GM13976 (cell line): ENCODE measurements at places on chromosomes 7 and 10.

DNA sequence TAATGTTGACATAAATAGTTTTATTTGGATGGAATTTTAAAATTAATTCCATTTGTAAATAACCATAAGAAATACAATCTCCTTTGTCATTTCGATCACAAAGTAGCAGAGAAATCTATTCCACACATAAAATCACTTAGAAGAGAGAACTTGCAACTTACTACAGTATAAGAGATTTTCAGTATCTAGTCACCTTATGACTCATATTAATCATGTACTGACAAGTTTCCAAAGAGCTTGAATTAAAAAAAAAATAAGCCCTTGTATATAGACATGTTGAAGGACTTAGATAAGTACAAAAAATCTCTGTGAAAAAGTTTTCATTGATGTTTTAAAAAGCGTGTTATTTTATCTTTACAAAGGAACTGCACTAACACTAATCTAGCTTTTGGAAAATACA, 207.1 kb upstream of the ETV1 start:
- DNase-seq, result no peak

DNA sequence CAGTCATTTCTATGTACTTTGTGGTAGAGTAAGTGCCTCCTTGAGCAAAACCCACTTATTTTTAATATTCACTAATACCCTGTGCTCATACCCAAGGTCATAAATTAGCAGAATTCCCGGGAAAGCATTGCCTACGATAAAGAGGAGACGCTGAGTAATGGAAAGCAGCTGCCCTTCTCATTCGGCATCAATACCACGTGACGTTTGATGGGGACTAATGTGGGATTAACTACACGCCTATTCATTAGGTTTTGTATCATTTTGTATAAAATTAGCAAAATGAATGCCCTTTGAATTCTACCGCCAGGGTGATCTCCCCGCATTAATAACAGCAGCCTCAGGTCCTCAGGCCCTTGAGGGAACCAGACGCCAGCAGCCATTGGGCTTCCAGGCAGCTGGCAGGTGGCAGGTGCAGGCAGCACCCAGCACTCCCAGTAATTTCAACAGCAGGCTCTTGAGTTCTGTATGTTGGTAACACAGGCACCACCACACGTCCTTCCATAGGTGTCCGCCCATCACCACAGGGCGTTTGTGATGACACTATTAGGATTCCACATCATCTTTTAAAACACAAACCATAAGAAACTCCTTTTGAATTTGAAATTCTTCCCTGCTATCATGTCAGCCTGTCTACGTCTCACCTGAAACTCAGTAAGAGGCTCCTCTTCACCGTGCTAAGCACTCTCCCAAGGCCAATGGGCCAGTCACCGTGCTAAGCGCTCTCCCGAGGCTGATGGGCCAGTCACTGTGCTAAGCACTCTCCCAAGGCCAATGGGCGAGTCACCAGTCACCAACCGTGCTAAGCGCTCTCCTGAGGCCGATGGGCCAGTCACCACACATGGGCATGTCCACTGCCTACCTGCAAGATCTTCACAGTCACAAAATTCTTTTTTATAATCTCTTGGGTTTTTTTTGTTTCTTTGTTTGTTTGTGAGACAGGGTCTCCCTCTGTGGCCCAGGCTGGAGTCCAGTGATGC, 509.4 kb downstream of the PTPRN2 start:
- DNase-seq, result no peak

GRCh38 chr10:120575411-120575810, 118.4 kb downstream of the PLPP4 start:
- DNase-seq, result no peak

- DNase-seq, result no peak
These were observed 38.5 kb downstream of the ERCC6 start for GRCh38 chr10:49500412-49500811.

DNA sequence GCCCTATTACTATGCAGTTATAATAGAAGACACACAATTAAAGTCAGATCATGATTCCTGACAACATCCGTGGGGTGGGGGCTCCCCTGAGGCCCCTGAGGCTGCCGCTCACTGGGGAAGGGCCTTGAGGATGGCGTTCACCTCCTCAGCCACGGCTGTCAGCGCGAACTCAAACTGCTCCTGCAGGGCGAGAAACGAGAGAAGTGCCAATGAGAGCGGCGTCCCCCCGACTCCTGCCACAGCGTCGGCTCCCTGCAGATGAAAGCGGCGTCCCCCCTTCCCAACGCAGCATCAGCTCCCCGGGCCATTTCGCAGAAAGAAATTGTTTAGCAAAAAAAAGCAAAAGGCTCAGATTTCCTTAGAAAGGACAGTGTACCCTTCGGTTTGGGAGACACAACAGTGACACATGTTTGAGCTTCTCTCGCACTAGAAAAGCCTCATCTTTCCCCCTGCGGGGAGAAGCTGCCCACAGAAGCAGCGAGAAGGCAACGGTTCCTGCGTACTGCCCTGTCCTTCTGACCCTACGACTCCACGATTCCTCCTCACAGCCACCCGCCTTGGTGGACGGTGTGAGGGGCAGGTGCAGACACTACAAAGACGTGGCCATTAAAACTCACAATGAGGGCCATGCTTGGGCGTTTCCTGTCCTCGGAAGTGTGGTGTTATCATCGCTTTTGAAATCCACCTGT, 203.9 kb downstream of the DNAJB6 start:
- no peak for DNase-seq

GRCh38 chr10:85624511-85624910, 742.1 kb downstream of the GRID1 start:
- no peak for DNase-seq

DNA sequence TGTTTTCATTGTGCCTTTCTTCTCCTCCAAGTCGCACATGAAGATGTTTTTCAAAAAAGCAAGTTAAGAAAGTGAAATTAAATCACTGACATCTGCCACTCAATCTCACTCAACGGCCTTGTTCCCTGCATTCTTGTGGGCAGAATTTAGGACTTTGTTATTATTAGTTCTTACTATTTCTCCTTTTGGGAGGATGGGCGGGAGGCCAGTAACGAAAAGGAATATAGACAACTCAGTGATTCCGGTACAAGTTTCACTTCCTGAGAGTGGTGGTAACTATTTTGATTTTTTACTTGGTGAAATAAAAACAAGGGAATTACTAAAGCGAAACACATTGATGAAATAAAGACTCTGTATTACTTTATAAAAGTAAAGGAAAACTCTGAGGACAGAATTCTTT, 231.9 kb upstream of the HABP2 start:
- no peak for DNase-seq

DNA sequence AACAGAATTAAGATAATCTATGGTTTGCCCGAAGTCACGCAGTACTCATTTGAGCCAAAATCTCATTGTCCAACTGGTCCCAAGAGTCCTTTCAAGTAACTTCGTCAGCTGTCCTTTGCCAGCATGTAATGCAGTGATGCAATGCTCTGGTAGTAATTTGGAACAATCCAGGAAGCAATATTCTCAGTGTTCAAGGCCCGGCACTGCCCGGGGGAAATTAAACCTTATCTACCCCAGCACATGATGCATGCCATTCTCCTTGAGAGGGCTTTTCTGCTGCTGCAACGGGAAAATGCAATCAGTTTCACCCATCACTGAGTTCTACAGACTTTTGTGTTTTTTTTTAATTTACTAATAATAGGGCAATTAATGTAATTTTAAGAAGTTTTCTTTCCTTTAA, 77.6 kb upstream of the NME8 start:
- no peak for DNase-seq

DNA sequence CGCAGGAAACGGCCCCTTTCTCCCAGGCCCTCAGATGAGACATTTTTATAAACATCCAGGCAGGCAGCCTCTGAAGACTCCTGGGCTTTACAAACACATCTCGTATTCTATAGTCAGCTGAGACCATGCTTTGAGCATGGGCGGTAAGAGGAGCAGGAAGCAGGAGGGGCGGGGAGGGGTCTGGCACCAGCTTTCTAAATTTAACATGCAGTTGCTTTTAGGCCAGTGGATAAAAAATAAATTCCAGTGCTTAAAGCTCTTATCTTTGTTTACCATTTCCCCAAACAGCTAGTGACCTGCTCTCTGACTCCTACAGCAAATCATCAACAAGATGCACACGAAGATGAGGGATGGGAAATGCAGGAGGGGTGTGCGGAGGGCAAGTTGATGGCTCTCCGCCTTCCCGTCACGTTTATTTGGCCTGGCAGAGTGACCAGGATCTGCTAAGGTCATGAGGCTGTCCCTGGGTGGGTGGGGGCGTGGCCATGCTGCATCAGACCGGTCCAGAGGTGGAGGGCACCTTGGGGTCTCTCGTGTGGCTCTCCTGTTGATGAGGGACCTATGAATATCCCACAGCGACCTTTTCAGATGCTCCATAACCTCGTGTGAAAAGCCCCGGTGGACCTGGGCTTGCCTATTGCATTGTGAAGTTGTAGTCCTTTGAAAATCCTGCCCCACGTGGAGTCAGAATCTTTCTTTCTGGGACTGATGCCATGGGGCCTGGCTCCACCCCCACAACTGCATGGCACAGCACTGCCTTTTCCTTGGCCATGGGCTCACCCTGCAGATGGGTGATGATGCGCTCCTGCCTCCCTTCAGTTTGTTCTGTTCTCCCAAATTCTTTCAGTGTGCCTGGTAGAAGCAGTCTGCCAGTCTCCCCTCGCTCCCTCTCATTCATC, 67.5 kb downstream of the PARP12 start:
- DNase-seq, result no peak

- no peak for DNase-seq
These were observed 67.1 kb downstream of the SEMA3E start for GRCh38 chr7:83581667-83582435.

DNA sequence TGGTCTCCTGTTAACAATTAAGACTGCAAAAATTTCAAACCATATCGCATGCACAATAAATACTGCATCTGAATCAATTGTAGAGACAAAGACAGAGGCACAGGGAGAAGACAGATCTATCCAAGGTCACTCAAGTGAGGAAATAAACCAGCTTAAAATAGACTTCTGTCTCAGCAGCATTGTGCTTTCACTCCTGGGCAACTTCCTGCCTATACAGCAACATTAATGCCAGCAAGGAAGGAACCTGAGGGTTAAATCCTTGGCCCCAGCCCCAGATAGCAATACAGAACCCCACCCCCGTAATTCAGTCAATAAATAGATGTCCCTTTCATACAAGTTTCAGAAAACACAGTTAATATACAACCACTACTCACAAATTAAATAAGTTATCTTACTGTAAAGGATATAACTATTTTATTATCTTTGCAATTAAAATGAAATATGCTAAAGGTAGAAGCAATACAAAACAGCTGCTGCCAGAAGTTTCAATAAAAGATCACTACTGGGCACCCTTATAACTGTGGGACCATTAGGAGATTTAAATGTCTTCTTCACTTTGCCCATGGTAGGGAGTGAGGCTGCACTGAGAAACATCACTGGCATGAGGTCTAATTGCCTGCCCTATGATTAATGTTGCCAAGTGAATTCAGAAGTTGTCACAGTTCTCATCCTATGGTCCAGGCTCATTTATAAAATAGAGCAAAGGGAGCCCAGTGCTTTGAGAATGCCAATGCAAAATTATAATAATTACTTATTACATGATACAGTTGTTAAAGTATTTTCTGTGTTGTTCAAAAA, 49.4 kb downstream of the CAV1 start:
- DNase-seq, result no peak

- DNase-seq, result no peak
These were observed 181.1 kb downstream of the PTPN20 start for GRCh38 chr10:47092376-47092775.

DNA sequence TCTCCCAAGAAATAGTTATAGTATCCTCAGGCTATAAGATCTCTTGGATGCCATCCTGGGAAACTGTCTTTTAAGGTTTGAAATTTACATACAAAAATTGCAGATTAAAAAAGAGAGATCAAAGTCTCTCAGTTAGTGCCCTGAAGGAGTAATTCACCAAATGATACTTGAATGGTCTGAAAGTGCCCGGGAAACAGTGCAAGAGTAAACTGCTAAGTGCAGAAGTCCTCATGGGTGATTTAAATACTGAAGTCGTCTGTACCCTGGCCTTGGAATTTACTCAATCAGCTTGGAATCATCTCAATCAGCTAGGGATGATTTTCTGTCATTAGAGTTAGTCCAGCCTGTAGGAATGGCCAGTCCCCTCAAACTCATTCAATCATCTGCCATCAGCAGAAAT, 155.3 kb downstream of the GLI3 start:
- no peak for DNase-seq

GRCh38 chr10:75803816-75804552, 372.6 kb downstream of the LRMDA start:
- DNase-seq, result no peak

DNA sequence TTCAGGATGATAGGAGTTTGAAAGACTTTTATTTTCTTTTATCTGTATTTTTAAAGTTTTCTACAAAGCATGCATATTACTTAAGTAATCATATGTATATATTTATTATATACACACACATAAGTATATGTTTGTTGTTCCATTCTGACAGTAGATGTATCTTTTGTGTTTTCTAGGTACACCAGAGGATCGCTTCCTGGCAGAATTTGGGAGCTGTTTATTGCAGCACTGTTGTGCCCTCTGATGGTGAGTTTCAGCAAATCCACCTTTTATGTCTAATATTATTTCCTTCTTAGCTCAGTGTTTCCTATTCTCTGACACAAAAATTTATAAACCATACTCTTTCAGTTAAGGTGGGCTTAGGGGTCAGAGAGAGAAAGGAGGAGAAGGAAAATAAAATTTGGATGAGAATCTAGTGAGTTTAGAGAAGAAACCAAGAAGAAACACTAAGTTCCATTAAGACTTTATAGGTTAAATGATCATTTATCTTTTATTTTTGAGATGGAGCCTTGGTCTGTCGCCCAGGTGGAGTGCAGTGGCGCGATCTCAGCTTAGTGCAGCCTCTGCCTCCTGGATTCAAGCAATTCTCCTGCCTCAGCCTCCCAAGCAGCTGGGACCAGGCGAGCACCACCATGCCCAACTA, 59.2 kb upstream of the OIT3 start:
- DNase-seq, result peak; percentile 53

- DNase-seq, result no peak
These were observed 6.5 kb downstream of the BAIAP2L1 start for GRCh38 chr7:98394377-98394836.

DNA sequence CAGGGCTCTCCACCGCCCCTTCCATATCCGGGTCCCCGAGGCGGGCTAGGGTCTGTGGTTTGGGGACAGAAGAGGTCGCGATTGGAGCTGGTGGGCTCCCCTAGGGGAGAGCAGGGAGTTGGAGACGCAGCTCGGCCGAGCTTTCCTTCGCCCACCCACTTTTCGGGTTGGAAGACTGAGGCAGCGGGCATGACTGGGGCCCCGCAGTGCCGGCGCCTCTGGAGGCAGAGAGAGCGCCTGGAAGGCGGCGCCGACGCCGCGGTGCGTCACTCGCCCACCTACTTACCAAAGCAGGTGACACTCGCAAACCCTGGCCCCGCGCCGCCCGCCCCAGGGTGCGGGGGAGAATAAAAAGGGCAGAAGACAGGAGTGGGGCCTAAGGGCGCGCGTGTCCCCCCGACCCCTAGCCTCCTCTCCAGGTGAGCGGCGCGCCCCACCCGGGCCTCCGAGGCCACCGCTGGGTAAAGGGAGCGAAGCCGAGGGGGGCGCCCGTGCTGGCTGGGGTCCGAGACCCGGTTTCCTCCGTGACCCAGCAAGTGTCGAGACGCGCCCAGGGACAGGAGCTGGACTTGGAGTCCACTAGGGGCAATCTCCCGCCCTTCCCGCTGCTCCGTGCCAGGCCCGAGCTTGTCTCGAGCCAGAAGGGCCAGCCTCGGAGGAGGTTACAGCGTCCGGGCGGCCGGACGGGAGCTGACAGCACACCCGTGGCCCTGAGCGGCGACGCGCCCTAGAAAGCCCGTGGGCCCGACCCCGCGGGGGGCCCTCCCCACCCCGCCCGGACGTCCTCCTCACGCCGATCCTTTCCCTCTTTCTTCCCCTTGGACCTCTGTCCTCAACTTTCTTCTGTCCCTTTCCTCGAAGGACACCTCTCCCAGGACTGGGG, 34.4 kb upstream of the GRID1 start:
- DNase-seq, result peak; percentile 77
